ENCODE measurements at places on chromosomes 4 and X. TPM values are rescaled to one million over a fixed set of nuclear protein-coding genes. Genes with fewer than 3 reads are reported as not detected.

HSD17B13 gene
- not detected for total RNA-seq

GRCh38 chr4:98794565-98795205 is 134.2 kb downstream of the EIF4E start:
- no peaks in the 10 kb centered on the region for H3K4me1 ChIP-seq
- no peaks in the 10 kb centered on the region for H3K27me3 ChIP-seq
- no peaks in the 10 kb centered on the region for H3K36me3 ChIP-seq

DNA sequence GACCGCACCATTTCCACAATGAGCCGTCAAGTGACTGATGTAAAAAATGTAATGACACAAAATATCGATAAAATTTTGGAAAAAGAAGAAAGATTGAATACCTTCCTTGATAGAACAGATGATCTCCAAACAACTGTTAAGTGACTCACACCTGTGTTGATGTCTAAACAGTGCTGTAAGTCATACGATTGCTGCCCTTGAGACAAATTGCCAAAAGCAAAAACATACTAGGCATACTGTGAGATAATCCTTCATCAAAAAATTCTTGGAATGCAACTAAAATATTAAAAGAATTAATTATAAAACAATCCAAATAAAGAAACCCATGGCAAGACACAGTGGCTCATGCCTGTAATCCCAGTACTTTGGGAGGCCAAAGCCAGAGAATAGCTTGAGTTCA is 53.4 kb downstream of the HNRNPD start:
- H3K4me3 ChIP-seq, result no peak overlapping the region
- no peak overlapping the region for H3K27ac ChIP-seq
- no peaks in the 10 kb centered on the region for H3K36me3 ChIP-seq
- no peaks in the 10 kb centered on the region for H3K4me1 ChIP-seq

- no peaks in the 10 kb centered on the region for H3K36me3 ChIP-seq
- no peak overlapping the region for H3K4me3 ChIP-seq
- no peak for DNase-seq
- H3K4me1 ChIP-seq, result peaks cover 16% of the 10 kb centered on the region
- no peak overlapping the region for H3K27ac ChIP-seq
- H3K27me3 ChIP-seq, result no peaks in the 10 kb centered on the region
Observed at GRCh38 chr4:128512767-128513322, 225.2 kb upstream of the PGRMC2 start.

MAGEC1 gene
- total RNA-seq, result not detected

DNA sequence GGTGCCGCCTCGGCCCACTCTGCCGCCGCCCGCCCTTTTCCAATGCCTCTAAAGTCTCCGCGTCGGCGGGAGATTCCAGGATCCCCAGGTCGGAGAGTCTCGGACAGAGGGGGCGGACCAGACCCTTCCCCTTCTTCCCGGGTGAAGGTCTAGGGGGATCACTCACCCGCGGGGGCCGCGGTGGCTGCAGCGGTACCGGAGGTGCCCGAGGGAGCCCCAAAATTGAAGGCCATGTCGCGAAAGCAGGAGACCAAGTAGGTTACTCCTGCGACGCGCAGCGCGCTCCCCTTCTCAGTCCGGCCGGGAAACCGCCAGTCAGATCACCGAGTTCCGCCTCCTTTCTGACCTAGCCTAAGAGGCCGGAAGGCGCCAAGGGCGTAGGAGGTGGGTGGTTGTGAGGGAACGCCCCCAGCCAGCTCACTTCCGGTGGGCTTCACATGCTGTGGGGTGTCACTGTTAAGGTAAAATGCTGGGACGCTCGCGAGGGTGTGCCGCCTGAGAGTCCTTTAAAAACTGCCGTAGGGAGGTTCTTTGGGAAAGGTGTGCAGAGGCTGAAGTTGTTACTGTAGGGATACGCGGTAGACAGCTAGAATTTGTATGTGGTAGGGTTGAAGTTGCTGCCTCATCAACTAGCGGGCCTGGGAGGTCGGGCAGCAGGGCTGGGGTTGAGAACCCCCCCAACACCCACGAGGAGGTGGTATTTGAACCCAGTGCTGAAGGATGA is at the start of gene NUP54:
NUP54 (minus strand) TSS at position 256 of the 724 bp plus-strand sequence; CDS start at position 233, 23 bp downstream.
- peak; percentile 91 for DNase-seq
- H3K27ac ChIP-seq, result peak within 1 kb of the TSS; percentile 97
- peak within 1 kb of the TSS; percentile 100 for H3K4me3 ChIP-seq
- peaks cover 24% of the 10 kb centered on the region for H3K36me3 ChIP-seq
- peaks cover 12% of the 10 kb centered on the region for H3K4me1 ChIP-seq
